ENCODE measurements at places on chromosomes 5 and 9. TPM values are rescaled to one million over a fixed set of nuclear protein-coding genes. Genes with fewer than 3 reads are reported as not detected.

The COL27A1 gene
- 10.1 TPM for total RNA-seq

DNA sequence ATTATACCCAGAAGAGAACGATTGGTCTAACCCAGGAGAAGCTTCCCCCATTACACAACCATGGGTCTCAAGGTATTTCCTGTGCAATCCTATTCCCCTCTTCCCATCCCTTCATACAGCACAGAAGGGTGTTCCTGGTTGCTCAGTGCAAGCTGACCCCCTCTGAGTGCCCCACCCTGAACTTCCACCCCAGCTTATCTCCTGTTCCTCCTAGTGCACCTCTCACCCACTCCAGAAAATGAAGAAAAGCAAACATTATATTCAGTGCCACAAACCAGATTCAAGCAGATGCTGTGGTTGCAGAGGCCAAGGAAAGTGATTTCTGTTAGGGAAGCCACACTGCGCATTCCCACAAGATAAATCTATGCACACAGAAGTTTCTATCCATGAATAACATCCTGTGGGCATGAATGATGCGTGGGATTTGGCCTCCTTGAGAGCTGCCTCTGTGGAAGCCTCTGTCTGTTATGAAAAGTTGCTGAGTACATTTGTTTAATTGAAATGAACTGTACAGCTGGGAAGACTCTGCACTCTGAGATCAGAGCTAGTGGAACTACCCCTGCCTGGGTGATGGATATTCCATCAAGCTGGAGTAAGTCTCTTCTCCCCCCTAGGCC lies 2.2 kb upstream of the OR2S2 start:
- no peak overlapping the region for H3K4me3 ChIP-seq
- H3K36me3 ChIP-seq: no peaks in the 10 kb centered on the region
- H3K27ac ChIP-seq: peak overlapping the region; percentile 31
- DNase-seq: peak; percentile 81
- H3K4me1 ChIP-seq: peaks cover 24% of the 10 kb centered on the region

- no peak overlapping the region for H3K4me3 ChIP-seq
- H3K36me3 ChIP-seq: no peaks in the 10 kb centered on the region
- no peak for DNase-seq
- H3K27me3 ChIP-seq: no peaks in the 10 kb centered on the region
- no peak overlapping the region for H3K27ac ChIP-seq
These were observed 102.2 kb upstream of the PRR16 start for GRCh38 chr5:120361941-120362340.

GRCh38 chr9:133476036-133476931 lies 2.6 kb downstream of the SLC2A6 start:
- no peak for DNase-seq
- no peak overlapping the region for H3K27ac ChIP-seq
- no peaks in the 10 kb centered on the region for H3K27me3 ChIP-seq

The NRARP gene
- under 0.01 TPM for total RNA-seq

DNA sequence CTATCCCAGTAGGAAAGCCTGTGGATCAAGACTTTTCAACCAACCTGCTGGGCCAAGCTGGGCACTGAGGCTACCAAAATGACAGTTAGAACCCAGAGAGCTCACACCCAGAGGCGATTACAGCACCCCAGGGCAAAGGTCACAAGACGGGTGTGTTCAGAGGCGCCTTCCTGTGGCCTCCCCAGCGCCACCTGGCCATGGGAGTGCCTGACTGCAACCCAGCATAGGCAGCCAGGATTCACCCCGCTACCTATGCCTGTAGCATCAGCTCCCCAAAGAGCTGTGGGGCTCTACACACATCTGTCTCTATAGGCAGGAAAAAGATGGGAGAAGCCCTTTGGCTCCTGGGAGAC lies 33.5 kb downstream of the PDGFRB start:
- DNase-seq: peak; percentile 78
- H3K4me1 ChIP-seq: no peaks in the 10 kb centered on the region
- H3K27ac ChIP-seq: no peak overlapping the region
- peaks cover 97% of the 10 kb centered on the region for H3K36me3 ChIP-seq

The DDX4 gene
- not detected for total RNA-seq

GRCh38 chr5:13278148-13278547 lies 666.3 kb downstream of the DNAH5 start:
- no peak overlapping the region for H3K4me3 ChIP-seq
- no peak for DNase-seq
- no peaks in the 10 kb centered on the region for H3K27me3 ChIP-seq
- no peaks in the 10 kb centered on the region for H3K4me1 ChIP-seq

The FRMD3 gene
- total RNA-seq: 0.36 TPM

- no peak for DNase-seq
- peaks cover 6% of the 10 kb centered on the region for H3K4me1 ChIP-seq
- H3K27me3 ChIP-seq: no peaks in the 10 kb centered on the region
These were observed 21.4 kb upstream of the CCNJL start for GRCh38 chr5:160333721-160334120.

- DNase-seq: no peak
- H3K4me3 ChIP-seq: no peak overlapping the region
- no peaks in the 10 kb centered on the region for H3K36me3 ChIP-seq
- H3K27ac ChIP-seq: no peak overlapping the region
These were observed 485.4 kb downstream of the ZNF608 start for GRCh38 chr5:124260921-124261515.

- H3K4me1 ChIP-seq: peaks cover 39% of the 10 kb centered on the region
- H3K4me3 ChIP-seq: no peak overlapping the region
- H3K27ac ChIP-seq: peak overlapping the region; percentile 62
- DNase-seq: peak; percentile 71
These were observed 13.6 kb downstream of the TCF7 start for GRCh38 chr5:134127988-134128647.

The FST gene
- total RNA-seq: 215 TPM

- no peak overlapping the region for H3K4me3 ChIP-seq
- peak; percentile 39 for DNase-seq
- no peaks in the 10 kb centered on the region for H3K27me3 ChIP-seq
- H3K36me3 ChIP-seq: no peaks in the 10 kb centered on the region
- H3K27ac ChIP-seq: no peak overlapping the region
- peaks cover 2% of the 10 kb centered on the region for H3K4me1 ChIP-seq
These were observed 5.5 kb upstream of the SUSD3 start for GRCh38 chr9:93052791-93053540.

The ARHGEF37 gene
- 0.72 TPM for total RNA-seq

- H3K36me3 ChIP-seq: peaks cover 51% of the 10 kb centered on the region
- H3K27me3 ChIP-seq: no peaks in the 10 kb centered on the region
- H3K4me3 ChIP-seq: no peak overlapping the region
- H3K4me1 ChIP-seq: peaks cover 15% of the 10 kb centered on the region
- no peak for DNase-seq
- peak overlapping the region; percentile 100 for H3K27ac ChIP-seq
These were observed 1.6 kb downstream of the NFX1 start for GRCh38 chr9:33291901-33292300.

DNA sequence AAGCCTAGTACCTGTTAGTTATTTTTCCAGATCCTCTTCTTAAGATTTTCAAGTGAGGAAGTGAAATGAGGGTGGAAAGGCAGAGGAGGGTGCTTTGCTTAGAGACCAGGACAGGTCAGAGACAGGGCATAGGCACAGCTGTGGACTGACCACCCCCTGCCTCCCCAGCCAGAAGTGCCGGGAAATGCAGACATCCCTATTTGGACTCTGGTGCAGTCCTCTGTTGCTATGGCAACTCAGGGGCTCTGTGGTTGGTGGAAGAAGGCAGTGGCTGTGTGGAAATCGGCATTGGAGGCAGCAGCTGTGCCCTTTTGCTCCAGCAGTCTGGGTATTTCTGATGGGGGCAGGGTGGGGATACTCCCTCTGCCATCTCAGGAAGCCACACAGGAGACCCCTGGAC lies 43.3 kb upstream of the NDFIP1 start:
- no peak overlapping the region for H3K4me3 ChIP-seq
- H3K36me3 ChIP-seq: no peaks in the 10 kb centered on the region
- no peak for DNase-seq
- peaks cover 17% of the 10 kb centered on the region for H3K4me1 ChIP-seq
- peaks cover 2% of the 10 kb centered on the region for H3K27me3 ChIP-seq

DNA sequence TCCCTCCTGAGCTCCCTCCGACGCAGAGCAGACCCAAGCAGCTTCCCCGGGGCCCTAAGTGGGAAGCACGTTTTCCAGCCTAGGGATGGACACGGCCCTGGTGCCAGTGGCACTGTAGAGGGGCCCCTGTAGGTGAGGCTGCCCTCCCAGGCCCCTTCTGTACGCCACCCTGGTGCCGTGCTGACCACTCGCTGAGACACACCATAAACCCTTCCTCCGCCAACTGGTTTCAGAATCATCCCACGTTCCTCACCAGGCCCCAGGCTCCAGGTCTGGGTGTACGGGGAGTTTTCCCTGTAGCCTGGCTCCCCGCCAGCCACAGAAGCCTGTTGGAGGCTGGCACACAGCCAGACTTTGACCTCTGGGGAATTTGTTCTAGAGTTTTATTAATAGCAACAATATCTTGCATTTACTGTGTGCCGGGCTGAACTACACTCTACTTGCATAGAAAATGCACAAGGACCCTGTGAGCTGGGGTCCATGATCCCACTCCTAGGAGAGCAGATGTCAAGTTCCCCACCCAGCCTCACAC lies 18.2 kb upstream of the WDR38 start:
- H3K4me1 ChIP-seq: peaks cover 21% of the 10 kb centered on the region
- no peaks in the 10 kb centered on the region for H3K36me3 ChIP-seq
- no peak overlapping the region for H3K27ac ChIP-seq
- no peak overlapping the region for H3K4me3 ChIP-seq

DNA sequence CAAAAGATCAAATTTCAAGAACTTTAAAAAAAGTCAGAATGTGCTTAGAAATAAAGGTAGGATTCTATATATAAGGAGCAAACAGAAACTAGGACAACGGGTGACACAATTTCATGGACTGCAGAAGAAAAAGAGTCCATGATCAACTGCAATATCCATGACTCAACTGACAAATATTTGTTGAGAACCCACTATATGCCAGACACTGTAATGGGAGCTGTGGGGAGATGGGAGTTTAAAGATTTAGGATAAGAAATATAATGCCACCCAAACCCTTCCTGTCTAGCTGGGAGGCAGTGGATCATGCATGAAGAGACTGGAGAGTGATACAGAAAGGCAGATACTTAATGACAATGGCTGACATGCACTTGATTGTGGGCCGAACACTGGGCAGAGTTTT lies 27.6 kb upstream of the CCDC112 start:
- no peak for DNase-seq
- H3K27me3 ChIP-seq: no peaks in the 10 kb centered on the region
- H3K27ac ChIP-seq: no peak overlapping the region
- peaks cover 3% of the 10 kb centered on the region for H3K4me1 ChIP-seq
- no peak overlapping the region for H3K4me3 ChIP-seq

DNA sequence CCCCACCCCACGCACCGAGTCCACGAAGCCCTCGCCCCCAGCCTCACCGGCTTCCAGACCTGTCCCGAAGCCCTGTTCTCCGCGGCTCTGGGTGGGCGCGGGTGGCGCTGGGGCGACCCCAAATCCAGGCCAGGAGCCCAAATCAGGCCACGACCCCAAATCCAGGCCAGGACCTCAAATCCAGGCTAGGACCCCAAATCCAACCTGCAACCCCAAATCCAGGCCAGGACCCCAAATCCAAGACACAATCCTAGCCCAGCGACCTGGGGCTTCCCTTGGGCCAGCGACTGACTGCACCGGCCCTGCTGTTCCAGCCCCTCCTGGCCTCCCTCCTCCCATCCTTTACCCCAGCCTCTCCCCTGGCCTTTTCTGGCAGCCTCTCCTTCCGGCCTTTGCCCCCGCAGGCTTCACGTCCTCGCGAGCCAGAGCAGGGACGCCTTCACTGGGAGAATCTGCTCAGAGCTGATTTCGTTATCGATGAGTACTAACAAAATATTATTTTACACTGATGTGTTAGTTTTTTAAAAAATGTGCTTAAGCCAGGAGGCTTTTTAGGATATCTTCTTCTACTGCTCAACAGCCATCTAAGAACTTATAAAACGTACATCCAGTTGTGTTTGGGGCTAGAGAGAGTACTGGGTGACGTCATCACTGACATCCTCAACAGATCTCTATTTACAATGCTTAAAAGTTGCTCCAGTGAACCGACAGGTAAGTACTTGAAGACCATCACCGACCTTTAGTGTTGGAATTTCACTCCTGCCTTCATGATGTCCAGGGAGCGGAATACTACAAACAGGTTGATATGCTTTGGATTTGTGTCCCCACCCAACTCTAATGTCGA lies 34.7 kb downstream of the TRIP13 start:
- H3K4me3 ChIP-seq: no peak overlapping the region
- peaks cover 32% of the 10 kb centered on the region for H3K27me3 ChIP-seq
- H3K4me1 ChIP-seq: no peaks in the 10 kb centered on the region
- H3K36me3 ChIP-seq: no peaks in the 10 kb centered on the region

The IL9 gene
- total RNA-seq: not detected

The AGXT2 gene
- total RNA-seq: not detected

- no peaks in the 10 kb centered on the region for H3K4me1 ChIP-seq
- DNase-seq: no peak
- no peaks in the 10 kb centered on the region for H3K36me3 ChIP-seq
- H3K4me3 ChIP-seq: no peak overlapping the region
These were observed 4.4 kb upstream of the FGD3 start for GRCh38 chr9:92942688-92943616.

DNA sequence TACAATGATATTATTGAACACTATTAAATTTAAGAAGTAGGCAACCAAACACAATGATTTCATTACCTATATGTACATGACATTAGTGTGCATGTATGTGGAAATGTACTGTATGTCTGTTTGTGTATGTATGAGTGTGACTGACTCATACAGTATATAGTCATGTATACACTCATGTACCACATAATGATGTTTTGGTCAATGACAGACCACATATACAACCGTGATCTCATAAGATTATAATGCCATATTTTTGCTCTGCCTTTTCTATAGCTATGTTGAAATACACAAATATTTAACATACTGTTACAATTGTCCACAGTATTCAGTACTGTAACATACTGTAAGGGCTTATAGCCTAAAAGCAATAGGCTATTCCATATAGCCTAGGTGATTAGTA lies 19.7 kb downstream of the SVEP1 start:
- H3K4me1 ChIP-seq: peaks cover 18% of the 10 kb centered on the region
- no peak overlapping the region for H3K4me3 ChIP-seq
- no peak for DNase-seq

DNA sequence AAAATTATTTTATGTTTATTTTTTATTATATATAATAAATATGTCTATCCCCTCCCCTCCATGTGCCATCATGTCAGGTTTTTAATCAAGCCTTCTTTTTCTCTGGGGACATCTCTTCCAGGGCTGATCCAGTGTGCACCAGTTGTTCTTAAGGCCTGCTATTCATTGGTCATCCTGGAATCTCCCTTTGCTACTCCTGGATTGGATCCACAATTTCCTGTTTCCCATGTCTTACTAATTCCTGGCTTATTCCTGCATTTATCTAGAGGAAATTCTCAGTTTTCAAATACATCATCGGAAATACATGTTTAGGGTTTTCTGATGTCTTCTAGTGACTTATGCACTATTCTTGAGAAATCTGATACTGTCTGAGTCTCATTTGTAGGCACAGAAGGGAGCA lies 56.8 kb downstream of the ANGPTL2 start:
- H3K4me3 ChIP-seq: no peak overlapping the region
- H3K4me1 ChIP-seq: peaks cover 9% of the 10 kb centered on the region
- no peaks in the 10 kb centered on the region for H3K27me3 ChIP-seq
- peak; percentile 83 for DNase-seq
- no peaks in the 10 kb centered on the region for H3K36me3 ChIP-seq
- peak overlapping the region; percentile 56 for H3K27ac ChIP-seq

The TRIM7 gene
- total RNA-seq: 0.72 TPM
